ENCODE measurements at places on chromosomes 13 and 19.

DNA sequence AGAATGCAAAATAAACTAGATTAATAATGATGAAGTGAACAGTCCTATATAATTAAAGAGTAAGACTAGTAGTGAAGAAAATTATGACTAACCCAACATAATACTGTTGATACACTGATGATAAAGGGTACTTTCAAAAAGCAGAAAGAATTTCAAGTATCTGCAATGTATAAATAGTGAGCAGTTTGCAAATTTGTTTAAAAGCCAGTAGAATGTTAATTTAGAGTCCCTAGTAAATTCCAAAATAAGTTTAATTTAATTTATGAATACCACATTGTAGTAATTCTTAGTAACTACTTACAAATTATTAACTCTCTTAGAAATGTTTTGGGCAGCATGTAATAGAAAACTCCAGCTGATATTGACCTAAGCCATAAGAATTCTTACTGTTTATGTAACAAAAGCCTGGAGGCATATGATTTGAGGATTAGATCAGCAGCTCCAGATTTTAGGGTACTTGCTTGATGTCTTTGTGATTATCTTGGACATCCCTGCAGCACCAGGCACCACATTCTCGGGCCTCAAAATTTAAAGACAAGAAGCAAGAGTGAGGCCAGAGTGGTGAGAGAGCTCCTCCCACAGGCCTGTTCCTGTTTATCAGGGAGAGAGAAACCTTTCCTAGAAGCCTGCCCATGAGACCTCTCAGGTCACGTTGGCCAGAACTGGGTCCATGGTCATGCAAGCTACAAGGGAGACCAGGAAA lies 67.6 kb upstream of the TDRD3 start:
- no peak for DNase-seq

GRCh38 chr13:71785361-71785760 lies 81.6 kb downstream of the DACH1 start:
- no peak for DNase-seq

DNA sequence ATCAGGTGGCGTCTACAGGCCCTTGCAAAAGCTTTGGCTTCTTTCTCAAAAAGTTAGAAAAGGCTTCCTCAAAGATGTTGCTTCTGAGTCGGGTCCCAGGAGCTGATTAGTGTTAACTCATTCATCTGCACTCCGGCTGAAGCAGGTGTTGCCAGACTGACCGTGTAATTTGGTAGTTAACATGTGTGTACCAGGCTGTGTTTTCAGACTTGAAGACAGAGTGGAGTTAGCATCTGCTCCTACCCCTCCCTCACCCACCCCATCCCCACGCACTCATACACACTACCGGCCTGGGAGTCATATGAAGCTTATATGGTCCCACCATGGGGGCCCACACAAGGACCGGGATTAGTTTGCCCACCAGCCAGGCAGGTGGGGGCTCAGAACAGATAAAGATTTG lies 111.5 kb downstream of the DNAJC15 start:
- DNase-seq = no peak

GRCh38 chr19:4362101-4362828 lies 18.9 kb downstream of the MPND start:
- DNase-seq = no peak

DNA sequence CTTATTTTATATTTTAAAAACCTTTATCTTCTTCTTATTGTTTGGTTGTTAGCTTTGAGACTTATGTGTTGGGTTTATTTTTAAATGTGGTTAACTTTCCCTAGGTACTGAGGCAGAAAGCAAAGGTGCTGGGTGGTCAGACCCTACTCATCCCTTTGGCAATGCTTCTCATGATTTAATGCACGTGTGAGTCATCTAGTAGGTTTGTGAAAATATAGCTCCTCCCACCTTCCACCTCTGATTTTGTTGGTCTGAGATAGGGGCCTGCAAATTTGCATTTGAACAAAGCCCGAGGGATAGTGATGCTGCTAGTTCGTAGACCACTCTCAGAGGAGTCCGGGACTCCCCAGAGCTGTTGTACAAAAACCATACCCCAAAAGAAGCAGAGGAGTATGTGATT lies 771.3 kb upstream of the ARGLU1 start:
- no peak for DNase-seq

- no peak for DNase-seq
Measured at GRCh38 chr13:39556866-39557265, 46.1 kb downstream of the LHFPL6 start.

DNA sequence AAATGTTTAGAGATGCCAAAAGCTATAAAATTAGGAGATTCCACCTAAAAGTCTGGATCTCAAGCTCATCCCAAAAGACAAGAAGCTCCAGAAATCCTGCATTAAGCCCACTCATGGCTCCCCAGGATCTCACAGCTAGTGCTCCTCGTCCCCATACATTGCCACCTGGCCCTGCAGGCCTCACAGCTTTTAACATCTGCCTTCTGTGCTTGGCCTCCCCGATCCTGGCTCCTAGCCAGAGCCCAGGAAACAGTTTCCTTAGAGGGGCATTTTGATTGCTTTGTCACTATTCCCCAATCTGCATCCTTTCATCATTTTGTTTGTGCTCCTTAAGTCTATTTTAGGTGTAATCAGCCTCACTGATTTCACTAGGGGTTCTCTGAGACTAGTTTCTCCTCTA lies 14.5 kb upstream of the DCT start:
- no peak for DNase-seq

GRCh38 chr13:39881887-39882286 lies 226.4 kb downstream of the COG6 start:
- no peak for DNase-seq

DNA sequence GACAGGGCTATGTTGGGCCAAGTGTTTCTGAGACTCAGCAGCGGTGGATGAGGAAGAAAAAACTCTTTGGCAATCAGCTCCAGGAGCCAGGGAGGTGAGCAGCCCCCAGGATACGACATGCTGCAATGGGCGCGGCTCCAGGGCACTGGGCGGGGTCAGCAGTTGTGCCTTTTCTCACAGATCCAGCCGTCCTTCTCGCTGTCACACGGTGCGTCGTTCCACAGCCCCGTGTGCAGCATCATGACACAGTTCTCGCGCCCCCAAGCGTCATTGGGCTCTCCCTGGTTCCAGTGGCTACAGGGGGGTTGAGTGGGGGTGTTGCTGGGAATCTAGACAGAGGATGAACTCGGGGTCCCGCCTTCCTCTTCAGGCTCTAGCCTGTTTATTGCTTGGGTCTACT lies 2.7 kb downstream of the CLEC4G start:
- no peak for DNase-seq
